ENCODE measurements at places on chromosomes 5 and 9.

DNA sequence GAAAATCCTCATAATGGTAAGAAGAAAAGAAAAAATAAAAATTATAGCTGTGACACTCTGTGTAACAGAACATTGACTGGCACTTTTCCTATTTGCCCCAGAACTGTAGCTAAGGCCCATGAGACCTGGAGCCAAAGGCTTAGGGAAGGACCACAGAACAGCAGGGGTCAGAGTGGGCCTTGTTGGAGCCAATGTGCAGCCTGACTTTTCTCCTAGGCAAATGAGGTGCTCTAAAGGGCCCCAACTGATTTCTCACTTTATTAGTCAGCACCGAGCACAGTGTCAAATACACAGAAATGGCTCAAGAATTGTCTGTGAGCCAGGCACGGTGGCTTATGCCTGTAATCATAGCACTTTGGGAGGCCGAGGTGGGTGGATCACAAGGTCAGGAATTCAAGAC, 4.0 kb upstream of the MEGF9 start:
- no peak for DNase-seq

- peak; percentile 49 for DNase-seq
Measured at GRCh38 chr5:37533851-37534250, 154.7 kb downstream of the WDR70 start.

DNA sequence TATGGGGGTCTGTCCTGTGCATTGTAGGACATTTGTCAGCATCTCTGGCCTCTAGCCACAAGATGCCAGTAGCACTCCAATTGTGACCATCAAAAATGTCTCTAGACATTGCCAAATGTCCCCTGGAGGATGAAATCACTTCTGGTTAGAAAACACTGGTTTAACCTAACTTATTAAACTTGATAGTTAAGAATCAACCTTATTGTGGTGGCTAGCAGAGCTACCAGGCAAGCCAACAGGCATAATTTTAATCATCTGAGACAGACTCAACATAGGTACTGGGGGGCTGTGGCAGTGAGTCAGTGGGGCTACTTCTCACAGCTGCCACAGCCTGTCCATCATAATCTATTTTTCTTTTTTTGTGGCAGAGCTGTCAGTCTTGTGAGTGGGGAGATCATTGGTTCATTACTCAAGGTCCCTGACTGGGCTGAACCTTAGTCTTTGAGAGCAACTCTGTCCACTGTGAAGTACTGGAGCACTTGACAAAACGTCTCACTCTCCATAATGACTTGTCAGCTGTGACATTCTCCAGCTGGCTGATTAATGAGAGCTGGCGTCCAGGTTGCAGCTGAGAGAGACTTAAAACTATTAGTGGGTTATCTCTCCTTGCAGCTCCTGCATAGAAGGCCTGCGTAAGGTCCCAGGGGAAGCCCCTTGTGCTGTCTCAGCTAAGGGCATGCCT, 107.9 kb downstream of the DCP2 start:
- DNase-seq: no peak

DNA sequence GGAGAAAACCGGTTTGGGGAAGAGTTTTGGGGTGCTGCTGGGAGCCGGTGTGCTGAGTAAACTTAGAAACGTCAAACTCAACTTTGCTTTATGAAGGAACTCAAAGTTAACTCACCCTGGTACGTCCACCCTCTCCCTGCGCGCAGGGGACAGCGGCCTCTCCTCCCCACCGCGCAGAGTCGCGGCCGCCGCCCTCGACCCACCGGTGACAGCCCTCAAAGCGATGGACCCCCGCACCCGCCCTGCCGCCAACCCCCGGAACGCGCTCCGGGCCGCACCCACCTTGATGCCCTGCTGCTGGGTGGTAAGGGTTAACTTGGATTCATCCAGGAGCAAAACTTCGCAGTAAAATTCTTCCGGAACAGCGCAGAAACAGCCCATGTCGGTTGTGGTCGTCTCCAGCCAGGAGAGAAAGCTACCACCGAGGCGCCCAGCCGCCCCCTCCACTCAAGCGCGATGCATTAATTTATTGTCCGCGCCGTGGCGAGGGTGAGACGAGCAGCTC, 366 bp downstream of the EPB41L4A start:
- peak; percentile 44 for DNase-seq

- DNase-seq: no peak
Measured at GRCh38 chr5:178216088-178216534, 11.8 kb downstream of the HNRNPAB start.

DNA sequence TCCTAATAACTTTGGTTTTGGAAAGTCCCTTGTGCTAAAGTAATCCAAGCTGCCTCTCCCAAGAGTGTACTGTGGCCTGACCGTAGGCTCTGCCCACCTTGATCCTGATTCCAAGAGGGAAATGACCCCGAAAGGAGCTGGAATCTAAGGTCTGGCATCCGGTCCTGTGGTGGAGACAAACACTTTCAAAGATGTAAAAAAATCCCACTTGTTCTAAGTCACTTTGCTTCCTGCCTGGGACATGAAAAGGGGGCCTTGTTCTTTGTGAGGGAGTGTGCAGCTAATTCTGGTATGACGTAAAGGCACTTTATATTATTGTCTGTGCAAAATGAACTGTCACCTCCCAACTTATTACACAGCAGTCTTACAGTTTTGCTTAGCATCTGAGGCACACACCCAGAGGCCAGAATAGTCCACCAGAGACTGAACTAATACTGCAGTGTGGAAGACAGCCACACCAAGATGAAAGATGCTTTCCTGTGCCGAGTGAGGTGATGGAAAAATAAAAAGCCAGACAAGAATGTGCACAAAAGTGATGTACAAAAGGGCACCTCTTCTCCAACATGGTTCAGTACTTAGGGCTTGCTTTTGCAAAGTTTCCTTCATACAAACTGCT, 128.7 kb downstream of the SLC12A2 start:
- no peak for DNase-seq

- DNase-seq: no peak
Measured at GRCh38 chr5:84487963-84488362, 103.3 kb upstream of the EDIL3 start.

DNA sequence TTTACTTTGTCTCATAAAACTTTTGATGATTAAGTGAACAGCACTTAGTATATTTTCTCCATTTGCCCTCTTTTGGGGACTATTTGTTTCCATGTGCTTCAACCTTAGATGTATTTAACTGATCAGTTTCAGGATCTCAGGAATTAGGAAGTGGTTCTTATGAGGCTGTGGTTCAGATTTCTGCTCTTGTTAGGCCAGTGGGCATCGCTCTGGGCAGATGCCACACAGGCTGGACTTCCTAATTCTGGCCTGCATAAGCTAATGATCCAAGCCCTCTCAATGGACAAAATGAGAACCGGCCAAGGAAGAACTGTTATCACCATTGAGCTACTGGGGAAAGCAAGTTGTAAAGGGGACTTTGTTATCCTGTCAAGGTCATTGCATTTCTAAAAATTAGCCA, 6.9 kb downstream of the ARHGAP26 start:
- DNase-seq: no peak

- DNase-seq: no peak
Measured at GRCh38 chr5:72160329-72160728, 53.1 kb downstream of the MAP1B start.

GRCh38 chr9:128304136-128304970, 17.9 kb downstream of the TRUB2 start:
- DNase-seq: no peak

DNA sequence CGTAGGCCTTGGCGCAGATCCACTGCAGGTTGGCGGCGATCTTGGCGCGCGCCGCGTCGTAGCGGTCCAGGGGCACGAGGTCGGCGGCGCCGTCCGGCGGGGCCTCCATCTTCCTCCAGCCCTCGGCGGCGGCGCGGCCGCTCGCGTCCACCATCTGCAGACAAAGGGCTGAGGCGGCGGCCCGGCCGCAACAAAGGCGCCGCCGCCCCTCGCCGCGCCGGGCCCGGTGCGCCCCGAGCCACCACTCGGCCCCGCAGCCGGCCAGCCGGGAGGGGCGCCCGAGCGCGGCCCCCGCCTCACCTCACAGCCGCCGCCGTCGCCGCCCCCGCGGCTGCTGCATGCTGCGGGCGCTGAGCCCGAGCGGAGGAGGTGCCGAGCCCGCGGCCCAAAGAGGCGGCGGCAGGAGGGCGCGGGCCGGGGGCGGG, 328 bp downstream of the CAMSAP1 start:
- no peak for DNase-seq

DNA sequence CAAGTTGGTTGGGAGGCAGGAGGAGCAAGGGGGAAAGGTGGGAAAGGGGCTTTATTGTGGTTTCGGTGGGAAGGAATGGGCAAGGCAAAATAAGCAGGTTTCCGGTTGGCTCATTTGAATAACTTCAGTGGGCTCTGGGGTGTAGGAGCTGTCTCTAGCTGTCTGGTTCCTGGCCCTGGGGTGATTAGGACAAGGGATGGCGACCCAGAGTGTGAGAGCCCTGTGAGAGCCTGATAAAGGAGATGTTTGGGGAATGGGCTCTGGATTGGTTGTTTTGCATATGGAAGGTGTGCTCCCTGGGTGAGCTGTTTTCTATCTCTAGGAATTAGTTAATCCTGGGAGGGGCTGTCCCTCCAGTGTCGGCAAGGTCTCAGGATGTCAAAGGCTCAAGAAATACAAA, 15.4 kb downstream of the ANKRD34B start:
- no peak for DNase-seq

GRCh38 chr5:135980620-135981019, 25.8 kb upstream of the LECT2 start:
- DNase-seq: no peak

- DNase-seq: no peak
Measured at GRCh38 chr5:179793468-179794139, at the start of gene LTC4S. LTC4S (plus strand) TSS chr5:179793986; CDS start chr5:179794081, 95 bp downstream.

DNA sequence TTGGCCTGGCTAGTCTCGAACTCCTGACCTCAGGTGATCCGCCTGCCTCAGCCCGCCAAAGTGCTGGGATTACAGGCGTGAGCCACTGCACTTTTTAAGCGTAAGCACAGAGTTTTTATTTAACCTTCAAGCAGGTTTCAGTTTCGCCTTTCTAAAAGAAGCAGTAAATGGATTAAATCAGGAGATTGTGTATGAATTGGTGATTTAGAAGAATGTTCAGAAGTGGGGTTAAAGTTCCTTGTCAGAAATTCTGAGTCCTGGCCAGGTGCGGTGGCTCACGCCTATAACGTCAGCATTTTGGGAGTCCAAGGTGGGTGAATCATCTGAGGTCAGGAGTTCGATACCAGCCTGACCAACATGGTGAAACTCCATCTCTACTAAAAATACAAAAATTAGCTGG, 12.2 kb downstream of the HSPA4 start:
- no peak for DNase-seq

GRCh38 chr9:128097543-128098296, 29.7 kb downstream of the SLC25A25 start:
- DNase-seq: no peak

- DNase-seq: no peak
Measured at GRCh38 chr5:169288066-169288930, 12.6 kb downstream of the SLIT3 start.

GRCh38 chr5:116411101-116411571, 163.5 kb downstream of the SEMA6A start:
- DNase-seq: no peak

DNA sequence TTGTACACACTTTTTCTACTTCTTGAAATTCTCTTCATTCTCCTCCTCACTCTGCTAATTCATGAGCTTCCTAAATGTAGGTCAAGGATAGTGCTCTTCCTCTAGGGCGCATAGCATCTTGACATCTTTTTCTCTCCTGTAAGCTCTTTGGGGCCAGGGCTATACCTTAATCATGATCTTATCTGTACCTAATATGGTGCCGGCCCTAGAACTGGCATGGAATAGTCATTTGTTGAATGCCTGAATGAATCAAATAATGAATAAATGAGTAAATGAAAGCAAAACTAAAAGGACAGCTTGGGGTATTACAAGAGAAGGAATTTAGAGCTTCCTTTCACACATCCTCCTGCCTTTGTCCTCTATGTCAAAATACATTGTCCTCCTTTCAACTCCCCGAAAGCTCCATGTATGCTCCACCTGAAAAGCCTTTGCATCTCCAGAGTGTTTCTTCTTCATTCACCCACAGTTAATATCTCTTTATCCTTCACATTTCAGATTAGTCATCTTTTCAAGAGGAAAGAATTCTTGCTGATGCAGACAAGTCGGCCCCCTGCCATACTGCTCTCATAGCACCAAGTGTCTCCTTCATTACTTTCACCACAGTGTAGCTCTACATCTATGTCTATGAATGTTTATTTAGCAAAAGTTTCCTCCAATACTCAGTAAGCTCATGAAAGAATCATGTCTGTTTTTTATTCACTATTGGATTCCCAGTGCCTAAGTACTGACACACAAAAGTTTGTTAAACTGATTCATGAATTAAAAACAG, 16.4 kb upstream of the PPP2R2B start:
- no peak for DNase-seq

DNA sequence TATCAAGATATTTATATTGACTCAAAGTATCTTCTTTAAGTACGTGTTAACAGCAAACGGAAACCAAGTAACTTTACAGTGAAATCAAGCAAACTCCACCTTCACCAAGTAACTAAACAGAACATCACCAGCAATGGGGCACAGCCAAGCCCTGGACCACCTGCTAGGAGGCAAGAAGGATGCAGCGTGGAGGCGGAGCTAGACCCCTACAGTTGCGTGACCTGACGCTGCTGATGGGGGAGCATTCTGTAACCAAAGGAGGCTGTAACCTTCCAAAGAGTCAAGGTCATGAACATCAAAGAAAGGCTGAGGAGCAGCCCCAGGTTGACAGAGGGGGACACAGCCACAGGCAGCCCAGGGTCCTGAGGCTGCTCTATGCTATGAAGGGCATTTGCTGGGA, 6.1 kb downstream of the VAV2 start:
- DNase-seq: no peak

DNA sequence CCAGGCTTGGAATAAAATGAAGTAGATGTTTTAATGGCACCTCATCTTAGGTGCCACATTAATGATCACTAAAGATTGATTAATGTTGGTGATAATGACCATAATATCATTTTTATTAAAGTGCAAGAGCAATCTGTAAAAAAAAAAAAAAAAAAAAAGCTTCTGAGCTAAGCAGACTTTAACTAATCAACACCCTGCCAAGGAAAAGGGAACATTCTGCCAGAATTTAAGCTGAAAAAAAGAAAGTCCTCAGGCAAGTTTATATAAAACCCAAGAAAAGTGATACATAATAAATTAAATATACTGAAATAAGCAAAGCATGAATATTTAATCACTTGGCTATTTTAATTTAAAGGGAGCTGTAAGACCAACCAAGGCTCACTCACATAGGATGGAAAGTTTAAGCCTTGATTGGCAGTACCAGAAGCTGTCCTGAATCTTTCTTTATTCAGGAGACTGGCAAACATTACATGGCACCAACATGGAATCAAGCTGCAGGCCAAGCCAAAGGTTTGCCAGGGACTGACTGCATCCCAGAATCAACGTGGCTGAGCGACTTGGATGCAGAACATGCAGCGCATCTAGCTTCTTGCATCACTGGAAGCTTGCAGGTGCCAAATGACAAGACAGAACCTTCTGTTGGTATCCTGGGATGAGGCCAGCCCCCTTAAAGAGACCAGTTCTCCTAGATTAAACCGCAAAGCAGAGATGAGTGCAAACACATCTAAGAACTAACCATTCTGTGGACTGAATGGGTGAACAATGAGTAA, 413.6 kb downstream of the ENC1 start:
- DNase-seq: no peak

- DNase-seq: no peak
Measured at GRCh38 chr5:111498346-111498745, 14.0 kb downstream of the STARD4 start.

GRCh38 chr5:171386006-171386671, 1.5 kb upstream of the NPM1 start:
- DNase-seq: no peak

- DNase-seq: no peak
Measured at GRCh38 chr5:5638211-5638610, 215.7 kb downstream of the ICE1 start.

- no peak for DNase-seq
Measured at GRCh38 chr9:90891308-90892040, 89.9 kb downstream of the SYK start.

- no peak for DNase-seq
Measured at GRCh38 chr5:110032376-110032775, 342.6 kb downstream of the MAN2A1 start.
